Psoas muscle (tissue), 8 donors: ENCODE measurements at places on chromosomes 12 and 14. TPM values are rescaled to one million over a fixed set of nuclear protein-coding genes. Genes with fewer than 3 reads are reported as not detected.

GYS2 gene
- total RNA-seq, result not detected

CLEC6A gene
- not detected for total RNA-seq

GRCh38 chr12:95204141-95204866 lies 13.0 kb downstream of the FGD6 start:
- DNase-seq, result no peak

- no peak for DNase-seq
These were observed 59.7 kb downstream of the SCFD1 start for GRCh38 chr14:30681752-30682355.

GRCh38 chr12:74541074-74541473 lies 3.4 kb downstream of the ATXN7L3B start:
- DNase-seq, result no peak
